ENCODE measurements at places on chromosomes 16 and 17.
A peak's percentile ranks its signal among the peaks of the same experiment; 100 is the strongest.

DNA sequence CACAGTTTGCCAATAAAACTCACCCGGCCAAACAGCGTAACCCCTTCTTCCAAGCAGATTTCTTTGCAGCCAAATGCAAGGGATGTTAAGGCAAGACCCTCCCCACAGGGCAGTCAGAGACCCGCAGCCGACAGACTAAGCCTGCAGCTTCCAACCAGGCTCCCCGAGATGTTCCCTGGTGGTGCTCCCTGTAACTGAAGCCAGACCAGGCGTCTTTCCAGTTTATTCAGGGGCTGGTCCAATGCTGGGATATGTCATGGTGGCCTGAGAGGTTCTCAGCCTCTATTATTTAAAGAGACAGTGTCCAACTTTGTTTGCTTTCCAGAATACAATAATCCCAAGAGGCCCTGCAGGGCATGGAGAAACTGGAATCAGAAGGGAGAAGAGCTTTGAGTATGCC lies at the start of gene PMP22:
Gene PMP22 (minus strand): TSS at position 196 of the 400 bp plus-strand sequence. CDS start 4,599 bp downstream, outside the sequence.
- no peak for DNase-seq

DNA sequence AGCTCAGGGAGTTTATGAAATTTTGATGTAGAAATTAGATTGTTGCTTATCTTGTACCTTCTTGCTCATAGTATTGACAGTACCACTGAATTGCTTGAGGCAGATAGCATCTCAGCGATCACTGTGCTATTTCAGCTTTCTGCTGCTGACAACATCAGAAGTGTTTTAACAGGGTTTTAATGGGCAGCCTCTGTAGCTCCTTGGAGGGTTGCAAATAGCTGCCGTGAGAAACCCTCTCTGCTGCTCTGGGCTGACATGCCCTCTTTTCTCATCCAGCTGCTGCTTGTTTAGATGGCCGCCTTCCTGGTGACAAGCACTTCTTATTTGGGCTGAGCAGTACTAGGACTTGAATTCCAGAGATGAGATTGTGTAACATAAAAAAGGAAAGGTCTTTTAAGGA lies 180.2 kb upstream of the TBX2 start:
- no peak for DNase-seq

GRCh38 chr17:22469101-22469880 lies 777.0 kb downstream of the KCNJ18 start:
- no peak for DNase-seq

DNA sequence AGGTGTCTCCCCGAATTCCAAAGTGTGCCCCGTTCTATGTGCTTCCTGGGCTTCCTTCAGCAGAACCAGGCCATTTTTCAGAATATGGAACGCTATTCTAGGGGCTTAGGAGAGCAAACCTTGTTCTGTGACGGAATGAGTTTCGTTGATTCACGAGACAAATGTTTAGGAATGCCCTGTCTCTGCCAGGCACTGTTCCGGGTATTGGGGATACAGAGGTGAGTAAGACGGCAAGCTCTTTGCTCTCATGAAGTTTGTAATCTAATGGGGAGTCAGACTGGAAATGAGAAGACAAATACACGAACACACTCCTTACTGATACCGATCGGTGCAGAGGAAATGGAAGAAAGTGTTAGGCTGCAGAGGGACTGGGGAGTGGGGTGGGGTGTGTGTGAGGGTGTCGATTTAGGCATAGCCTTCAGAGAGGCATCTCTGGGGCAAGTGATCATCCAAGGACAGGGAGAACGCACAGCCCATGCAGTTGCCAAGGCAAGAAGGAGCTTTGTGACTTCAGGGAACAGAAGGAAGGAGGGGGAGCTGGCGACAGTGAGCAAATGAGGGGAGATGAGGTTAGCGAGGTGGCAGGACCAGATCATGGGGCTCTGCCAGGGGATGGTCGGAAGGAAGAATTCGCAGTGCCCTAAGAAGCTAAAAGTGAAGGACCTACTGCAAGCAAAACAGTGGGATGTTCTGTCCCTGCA lies 189.6 kb downstream of the MSI2 start:
- DNase-seq = no peak

- DNase-seq = no peak
These were observed 31.9 kb upstream of the PHAF1 start for GRCh38 chr16:67077871-67078270.

- DNase-seq = peak; percentile 62
These were observed 11.6 kb upstream of the CACNG4 start for GRCh38 chr17:66952681-66953629.

DNA sequence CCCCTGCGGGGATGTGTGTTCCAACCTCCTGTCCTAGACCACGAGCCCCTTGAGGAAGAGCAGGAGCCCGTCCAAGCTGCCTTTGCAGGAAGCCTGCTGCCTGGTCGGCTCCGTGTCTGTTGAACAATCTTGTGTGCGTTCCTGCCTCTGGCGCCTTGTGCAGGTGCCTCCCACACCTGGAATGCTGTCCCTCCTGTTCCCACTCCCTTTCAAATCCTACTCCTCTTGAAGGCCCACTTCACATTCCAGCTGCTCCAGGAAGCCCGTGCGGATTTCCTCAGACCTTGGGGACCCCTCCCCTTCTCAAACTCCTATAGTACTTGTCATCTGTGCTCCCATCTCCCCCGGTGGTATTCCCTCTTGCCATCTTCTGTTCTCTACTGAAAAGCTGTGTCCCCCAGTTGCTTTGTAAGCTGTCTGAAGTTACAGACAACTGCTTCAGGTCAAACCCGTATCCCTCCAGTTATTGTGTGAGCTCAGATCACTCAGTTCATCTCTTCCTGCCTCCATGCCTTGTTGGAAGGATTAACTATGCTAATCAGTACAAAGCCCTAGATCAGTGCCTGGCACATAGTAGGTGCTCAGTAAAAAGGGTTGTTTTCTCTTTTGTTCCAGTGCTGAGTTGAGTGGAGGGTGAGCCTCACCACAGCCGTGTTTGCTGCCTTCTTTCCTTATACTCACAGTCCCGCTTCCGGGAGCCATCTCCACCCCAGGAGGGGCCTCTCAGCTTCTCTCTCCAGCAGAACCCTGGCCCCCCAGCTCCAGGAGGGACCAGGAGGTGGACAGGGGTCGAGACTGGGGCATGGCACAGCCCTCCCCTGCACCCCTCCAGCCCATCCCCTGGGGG lies 241.8 kb upstream of the CIBAR2 start:
- DNase-seq = no peak

- peak; percentile 99 for DNase-seq
These were observed at the start of gene KIF19 for GRCh38 chr17:74325743-74326379. Gene KIF19, plus strand, starts transcription at chr17:74326226. Its CDS starts 124 bp downstream, at chr17:74326350.

- DNase-seq = no peak
These were observed 221.5 kb upstream of the SOX9 start for GRCh38 chr17:71899317-71899716.

GRCh38 chr17:75845058-75845711 lies 981 bp upstream of the UNC13D start:
- peak; percentile 96 for DNase-seq

DNA sequence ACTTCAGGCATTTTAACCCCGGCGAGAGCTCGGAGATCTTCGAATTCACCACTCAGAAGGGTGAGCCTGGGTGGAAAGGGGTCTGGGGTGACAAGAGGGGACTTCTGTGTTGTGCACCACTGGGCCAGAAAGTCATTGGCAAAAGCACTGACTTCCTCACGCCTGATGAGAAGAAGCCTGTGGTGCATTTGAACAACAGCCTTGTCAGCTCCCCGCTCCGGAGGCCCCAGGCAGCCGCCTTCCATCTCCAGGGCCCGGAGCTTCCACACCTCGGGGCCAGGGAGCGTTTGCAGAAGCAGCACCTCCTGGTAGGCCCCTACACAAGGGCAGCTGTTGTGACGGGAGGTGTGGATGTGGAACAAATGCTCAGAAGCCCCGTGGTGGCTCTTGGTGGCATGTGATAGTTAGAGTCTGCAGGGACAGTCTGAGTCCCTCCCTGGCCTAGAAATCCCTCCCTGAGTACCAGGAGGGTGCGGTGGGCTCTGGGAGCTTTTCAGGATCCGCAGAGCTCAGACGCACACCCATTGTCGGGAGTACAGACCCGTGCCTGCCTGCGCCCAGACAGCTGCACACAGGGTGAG lies 9.7 kb downstream of the CACNG1 start:
- no peak for DNase-seq

DNA sequence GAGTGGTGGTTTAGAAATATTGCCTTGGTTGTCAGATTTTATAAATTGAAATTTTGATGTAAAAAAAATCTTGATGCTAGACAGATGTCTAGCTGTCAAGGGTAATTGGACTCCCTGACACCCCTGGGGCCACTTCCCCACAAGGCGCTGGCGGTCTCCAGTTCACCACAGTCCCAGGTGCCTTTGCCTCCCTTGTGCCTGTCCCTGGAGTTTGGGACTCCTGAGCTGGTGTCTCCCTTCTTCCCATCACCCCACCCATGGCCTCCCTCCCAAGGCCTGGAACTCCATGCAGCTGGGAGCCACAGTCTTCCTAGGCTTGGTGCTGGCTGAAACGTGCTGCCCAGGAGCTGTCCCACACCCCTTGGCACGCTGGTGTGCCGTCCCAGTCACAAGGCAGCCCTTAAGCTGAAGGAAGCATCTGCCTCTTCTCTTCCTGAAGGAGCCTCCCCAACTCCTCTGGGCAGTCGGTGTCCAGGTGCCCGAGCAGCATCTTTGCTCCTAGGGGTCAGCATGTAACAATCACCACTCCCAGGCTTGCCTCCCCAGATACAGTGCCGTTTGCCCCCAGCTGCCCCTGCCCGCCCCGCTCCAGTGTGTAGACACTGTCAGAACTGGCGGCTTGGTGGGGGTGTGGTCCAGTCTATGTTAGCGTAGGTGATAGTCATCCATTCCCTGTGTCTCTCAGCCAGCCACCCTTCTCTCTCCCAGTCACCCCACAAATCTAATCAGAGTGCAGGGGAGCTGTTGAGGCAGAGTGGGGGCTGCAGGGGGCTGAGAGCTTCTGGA lies 26.2 kb downstream of the POLR3E start:
- peak; percentile 36 for DNase-seq

DNA sequence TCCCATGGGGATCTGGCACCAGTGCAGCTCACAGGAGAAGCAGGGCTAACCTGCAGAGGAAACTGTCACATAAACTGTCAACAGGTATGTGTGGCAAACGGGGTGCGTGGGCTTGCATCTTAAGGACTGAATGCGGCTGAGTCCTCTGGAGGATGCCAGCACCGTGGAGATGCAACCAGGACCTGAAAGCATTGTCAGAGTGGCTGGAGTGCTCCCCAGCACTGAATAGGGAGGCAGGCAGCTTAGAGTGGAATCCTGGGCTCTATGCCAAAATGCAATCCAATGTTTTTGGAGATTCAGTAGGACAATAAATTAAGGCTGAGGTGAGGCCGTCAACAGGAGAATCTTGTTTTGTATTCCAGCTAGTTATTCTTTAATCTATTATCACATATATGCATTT lies 21.3 kb upstream of the SALL1 start:
- DNase-seq = no peak

GRCh38 chr16:63933841-63934240 lies 1188.0 kb downstream of the CDH11 start:
- peak; percentile 6 for DNase-seq

DNA sequence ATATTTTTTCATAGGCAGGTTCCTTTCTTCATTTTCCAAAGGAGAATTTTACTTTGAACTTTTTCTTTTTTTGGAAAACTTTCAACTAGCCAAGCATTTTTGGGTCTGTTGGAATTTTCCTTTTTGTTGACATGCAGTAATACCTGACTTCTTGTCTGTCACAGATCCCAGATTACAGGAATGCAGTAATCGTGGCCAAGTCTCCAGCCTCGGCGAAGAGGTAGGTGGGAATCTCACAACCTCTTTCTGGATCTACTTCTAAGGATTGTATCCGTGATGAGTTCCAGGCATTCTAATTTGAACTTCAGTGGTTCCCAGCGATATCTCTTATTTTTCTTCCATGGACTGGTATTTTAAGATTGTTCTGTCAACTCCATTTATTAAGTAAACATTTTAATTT lies 31.7 kb downstream of the PRPSAP2 start:
- DNase-seq = no peak

DNA sequence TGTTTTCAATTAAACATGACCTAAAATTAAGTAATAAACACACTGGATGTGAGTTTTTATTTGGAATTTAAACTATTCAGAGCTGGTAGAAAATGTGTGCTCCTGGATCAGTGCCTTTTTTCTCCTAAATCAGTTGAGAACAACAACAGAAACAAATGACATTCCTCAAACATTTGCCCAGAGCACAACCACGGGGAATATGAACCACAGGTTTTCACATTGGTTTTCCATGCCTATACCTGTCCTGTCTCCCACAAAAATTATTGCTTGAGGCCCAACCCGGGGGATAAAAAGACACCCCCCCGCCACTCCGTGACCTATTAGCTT lies 6.8 kb downstream of the HSBP1 start:
- DNase-seq = no peak

- DNase-seq = no peak
These were observed 225.1 kb downstream of the IRX3 start for GRCh38 chr16:54061454-54061853.

DNA sequence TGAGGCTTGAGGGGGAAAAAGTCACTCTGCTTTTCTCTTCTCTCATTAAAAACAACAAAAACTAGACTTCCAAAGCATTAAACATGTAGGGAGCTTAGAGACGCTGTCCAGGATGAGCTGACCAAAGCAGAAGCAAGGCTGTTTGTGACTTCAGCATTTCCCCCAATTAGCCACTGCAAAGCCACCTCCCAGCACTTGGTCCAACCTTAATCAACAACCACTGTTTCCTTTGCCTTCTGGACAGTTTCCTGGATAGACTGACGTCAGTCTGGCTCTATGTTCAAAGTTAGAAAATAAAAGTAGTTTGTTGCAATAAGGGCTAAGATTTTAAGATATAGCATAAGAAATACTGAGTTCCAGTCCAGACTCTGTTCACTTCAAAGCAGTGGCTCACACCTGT lies 3.1 kb downstream of the TMEM231 start:
- no peak for DNase-seq

- DNase-seq = peak; percentile 13
These were observed 299.8 kb downstream of the CNTNAP4 start for GRCh38 chr16:76577003-76577402.

GRCh38 chr16:71771571-71771970 lies 37.1 kb downstream of the AP1G1 start:
- no peak for DNase-seq

GRCh38 chr16:12959072-12959471 lies 57.7 kb downstream of the SHISA9 start:
- DNase-seq = no peak

DNA sequence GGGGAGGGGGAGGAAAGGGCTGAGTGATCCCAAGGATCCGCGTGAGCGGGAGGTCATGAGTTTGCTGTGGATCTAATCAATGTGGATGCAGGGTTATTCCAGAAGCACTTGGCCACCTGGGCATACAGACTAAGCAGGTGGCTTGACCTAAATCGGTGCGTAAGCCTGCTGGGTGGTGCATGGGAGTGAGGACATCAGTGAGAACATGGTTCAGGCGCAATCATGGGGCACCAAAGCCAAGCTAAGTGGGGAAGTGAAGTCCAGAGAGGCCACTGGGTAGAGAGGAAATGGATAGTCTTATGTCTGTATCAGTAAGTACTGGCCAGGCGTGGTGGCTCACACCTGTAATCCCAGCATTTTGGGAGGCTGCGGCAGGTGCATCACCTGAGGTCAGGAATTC lies 18.9 kb upstream of the MFSD6L start:
- no peak for DNase-seq

- peak; percentile 43 for DNase-seq
These were observed 21.5 kb downstream of the MYO18A start for GRCh38 chr17:29158488-29159275.

- DNase-seq = no peak
These were observed 20.3 kb downstream of the CSNK1D start for GRCh38 chr17:82253179-82253544.

GRCh38 chr17:2937331-2938003 lies 125.9 kb downstream of the OR1D5 start:
- no peak for DNase-seq

- peak; percentile 22 for DNase-seq
These were observed 1.6 kb upstream of the C17orf107 start for GRCh38 chr17:4897785-4898184.

Measured in H7 (cell line).